Stimulated activated CD4-positive, alpha-beta T cell treated with anti-CD3 and anti-CD28 coated beads, Interleukin-2, amount 100 ng/mL, for 4 hours (primary cell): ENCODE measurements at places on chromosomes 4 and X.

GRCh38 chrX:94053575-94053974 lies 379.6 kb downstream of the FAM133A start:
- DNase-seq, result no peak

GRCh38 chrX:28581522-28581921 lies 5.7 kb upstream of the IL1RAPL1 start:
- DNase-seq, result no peak

GRCh38 chr4:123631786-123632692 lies 235.4 kb downstream of the SPRY1 start:
- no peak for DNase-seq

GRCh38 chr4:82809619-82810018 lies 11.0 kb upstream of the SCD5 start:
- no peak for DNase-seq

GRCh38 chr4:105236916-105237311 lies 90.2 kb downstream of the TET2 start:
- DNase-seq, result no peak

GRCh38 chr4:165991325-165992180 lies 118.5 kb downstream of the TLL1 start:
- no peak for DNase-seq
